ENCODE measurements at places on chromosomes 16 and 17.

- no peak for DNase-seq
These were observed 580 bp downstream of the TANC2 start for GRCh38 chr17:62966426-62967204.

DNA sequence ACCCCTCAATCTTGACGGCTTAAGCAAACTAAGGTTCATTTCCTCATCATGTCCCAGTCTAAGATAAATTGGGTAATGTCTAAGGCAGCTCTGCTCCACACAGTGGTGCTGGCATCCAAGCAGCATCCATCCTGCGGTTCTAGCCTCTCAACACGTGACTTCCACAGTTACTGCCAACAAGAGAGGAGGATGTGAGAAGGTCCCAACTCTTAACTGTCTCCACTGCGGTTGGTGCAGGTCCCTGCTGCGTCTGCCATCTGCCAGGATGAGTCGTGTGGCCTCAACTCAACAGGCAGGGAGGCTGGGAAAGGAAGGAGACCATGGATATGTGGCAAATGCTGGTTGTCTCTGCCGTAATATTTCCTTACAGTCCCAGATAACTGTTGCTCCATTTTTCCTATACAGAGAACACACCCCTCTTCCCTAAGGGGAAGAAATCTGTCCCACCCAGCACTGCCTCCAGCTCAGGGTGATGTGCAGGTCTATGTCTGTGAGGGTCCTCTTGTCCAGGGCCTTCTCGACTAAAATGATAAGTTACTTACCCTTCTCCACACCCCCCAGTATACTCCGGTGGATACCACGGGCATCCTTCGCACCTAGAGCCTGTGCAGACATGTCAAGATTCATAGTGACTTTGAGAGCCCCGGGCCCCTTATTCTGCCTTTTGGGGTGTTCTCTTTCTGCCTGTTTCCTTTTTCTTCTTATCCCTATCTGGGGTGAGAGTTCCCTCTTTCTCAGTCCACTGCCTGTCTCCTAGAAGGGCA lies 64.7 kb downstream of the KCNJ18 start:
- no peak for DNase-seq

DNA sequence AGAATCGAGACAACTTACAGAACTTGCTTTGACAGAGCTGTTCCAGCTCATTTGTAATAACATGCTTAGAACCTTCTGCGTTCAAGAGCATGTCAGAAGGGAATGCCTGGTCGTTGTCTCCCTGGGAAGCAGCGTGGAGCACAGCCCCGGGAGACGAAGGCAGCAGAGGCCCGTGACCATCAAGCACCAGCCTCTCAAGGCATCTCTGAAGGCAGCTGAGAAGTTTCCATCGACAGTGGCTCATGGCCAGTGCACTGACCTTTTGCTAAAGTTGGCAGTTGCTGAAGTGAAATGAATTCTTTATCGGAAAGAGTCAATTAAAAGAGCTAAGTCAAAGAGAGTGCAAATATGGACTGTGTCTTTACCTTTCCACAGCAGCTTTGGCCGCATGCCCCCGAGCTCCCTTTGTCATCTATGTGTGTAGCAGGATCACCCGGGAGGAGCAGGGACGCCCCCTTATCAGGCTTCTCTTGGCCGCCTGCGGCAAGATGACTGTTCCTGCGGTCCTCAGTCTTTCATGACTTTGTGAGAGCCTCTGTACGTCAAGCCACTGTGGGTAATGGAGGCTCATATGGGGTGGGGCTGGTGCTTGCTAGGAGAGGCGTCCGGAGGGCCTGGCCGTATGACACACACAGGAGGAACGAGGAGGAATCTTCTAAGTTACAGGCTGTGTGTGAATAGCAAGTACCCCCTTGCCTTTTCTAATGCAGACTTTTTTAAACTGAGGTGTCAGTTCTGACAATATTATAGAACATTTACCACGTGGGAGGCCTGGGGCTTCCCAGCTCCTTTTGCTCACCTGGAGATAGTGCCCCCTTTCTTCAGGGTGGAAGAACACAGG lies 54.2 kb downstream of the LDHD start:
- no peak for DNase-seq

DNA sequence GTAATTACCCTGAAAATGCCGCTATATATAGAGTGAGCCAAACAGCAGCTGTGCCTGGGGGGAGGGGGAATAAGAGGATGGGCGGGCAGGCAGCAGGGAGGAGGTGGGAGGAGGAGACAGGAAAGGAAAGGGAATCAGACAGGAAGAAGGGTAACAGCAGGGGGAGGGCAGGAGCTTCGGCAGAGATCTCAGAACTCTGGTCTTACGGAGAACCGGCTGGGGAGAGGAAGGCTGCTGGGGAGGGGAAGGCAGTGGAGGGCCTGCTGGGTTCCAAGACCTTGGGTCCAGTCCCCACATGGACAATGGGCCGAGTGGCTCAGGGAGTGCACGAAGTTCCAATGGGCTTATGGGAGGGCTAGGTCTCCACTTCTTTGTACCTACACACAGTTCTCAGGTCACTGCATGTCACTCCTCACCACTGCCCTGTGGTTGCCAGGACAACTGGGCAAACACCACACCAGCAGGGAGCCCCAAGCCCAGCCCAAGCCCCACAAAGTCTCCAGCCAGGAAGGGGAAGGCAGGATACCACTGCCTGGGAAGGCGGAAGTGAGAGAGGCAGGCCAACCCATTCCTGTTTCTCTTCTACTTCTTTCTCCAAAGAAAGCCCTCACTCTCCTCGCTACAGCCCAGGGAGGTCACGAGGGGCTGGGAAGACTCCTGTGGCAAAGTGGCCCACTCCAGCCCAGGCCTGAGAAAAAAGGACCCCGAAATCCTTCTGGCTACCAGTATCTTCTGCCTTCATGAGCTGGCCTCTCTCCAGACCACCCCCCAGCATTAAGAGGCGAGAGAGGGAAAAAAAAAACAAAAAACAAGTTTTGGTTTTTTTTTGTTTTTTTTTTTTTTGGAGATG lies 25.3 kb downstream of the G6PC3 start:
- no peak for DNase-seq

- DNase-seq, result peak; percentile 69
These were observed 23.4 kb upstream of the MPO start for GRCh38 chr17:58303971-58304749.

- DNase-seq, result no peak
These were observed 424.5 kb upstream of the CDH11 start for GRCh38 chr16:65546353-65546791.

GRCh38 chr17:8463099-8463498 lies 27.4 kb downstream of the NDEL1 start:
- no peak for DNase-seq

- DNase-seq, result no peak
These were observed at the start of gene PTGES3L for GRCh38 chr17:42979511-42980273. TSS of gene PTGES3L (minus strand) at chr17:42980080. CDS start at chr17:42980053, 27 bp downstream.

DNA sequence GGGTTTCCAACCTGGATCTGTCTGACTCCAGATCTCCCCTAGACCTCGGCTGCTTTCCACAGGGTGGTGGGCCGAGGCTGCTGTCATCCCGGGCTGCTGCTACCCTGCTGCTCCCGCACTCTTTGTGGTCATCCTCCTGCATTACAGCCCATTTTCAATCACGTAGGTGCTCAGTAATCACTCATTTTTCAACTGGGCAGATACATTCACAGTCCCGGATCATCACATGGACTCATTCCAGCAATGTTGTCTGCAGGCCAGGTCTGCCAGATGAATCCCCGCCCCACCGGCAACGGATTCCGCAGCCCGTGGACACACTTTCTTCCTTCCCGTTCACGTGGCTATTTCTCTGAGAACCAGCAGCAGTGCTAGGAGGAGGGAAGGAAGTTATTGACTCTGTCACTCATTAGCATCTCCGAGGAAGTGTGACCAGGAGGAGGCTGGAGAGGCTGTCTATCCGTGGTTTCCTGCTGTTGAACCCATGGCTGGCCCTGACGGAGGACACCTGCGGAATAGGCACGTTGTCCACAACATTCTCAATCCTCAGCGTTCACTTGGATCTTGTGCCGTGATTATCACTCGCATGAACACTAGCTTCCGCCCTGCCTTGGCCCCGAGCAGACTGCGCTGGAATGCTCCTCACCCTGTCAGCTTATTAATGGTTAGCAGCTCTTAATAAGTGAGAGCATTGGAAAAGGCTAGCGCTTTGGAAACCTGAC lies 14.7 kb upstream of the ZCCHC14 start:
- no peak for DNase-seq

DNA sequence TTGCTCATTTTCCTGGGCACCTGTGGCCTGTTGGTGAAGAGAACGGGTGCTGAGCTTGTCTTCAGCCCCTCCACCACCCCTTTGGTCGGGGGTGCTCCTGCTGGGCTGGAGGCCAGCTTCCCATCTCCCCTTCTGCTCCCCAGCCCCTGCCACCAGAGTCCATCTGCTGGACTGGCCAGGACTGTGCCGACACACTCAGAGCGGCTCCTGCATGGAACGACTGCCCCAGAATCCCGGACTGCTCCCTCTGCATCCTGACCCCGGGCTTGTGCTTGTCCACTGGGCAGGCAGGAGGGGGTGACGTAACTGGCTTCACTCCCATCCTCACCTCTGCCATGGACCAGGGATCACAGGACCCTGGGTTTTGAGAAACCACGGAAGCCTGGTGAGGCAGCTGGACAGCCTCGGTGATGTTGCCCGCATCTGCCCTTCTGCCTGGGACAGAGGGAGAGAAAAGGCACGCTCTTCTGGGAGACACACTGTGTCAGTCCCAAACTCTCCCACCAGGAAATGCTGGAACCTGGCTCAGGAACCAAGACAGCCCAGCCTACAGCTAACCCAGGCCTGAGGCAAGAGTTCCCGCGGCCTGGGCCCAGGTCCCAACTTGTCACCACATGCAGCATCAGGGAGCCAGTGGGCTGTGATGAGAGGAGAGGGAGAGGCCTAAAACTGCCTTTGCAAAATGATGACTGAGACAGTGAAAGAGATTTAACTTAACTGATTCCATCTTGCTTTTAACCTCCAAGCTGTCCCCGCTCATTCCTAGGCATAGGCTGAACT lies 16.1 kb upstream of the GSDMA start:
- no peak for DNase-seq

GRCh38 chr17:37741341-37742115 lies 3.3 kb downstream of the HNF1B start:
- no peak for DNase-seq

GRCh38 chr16:4321286-4322120 lies 5.6 kb downstream of the GLIS2 start:
- no peak for DNase-seq

- DNase-seq, result no peak
These were observed 3.2 kb downstream of the RHBDL3 start for GRCh38 chr17:32268734-32269288.

GRCh38 chr16:13077816-13078215 lies 176.4 kb downstream of the SHISA9 start:
- no peak for DNase-seq

- DNase-seq, result no peak
These were observed 41.3 kb upstream of the DNAH17 start for GRCh38 chr17:78618264-78619066.

DNA sequence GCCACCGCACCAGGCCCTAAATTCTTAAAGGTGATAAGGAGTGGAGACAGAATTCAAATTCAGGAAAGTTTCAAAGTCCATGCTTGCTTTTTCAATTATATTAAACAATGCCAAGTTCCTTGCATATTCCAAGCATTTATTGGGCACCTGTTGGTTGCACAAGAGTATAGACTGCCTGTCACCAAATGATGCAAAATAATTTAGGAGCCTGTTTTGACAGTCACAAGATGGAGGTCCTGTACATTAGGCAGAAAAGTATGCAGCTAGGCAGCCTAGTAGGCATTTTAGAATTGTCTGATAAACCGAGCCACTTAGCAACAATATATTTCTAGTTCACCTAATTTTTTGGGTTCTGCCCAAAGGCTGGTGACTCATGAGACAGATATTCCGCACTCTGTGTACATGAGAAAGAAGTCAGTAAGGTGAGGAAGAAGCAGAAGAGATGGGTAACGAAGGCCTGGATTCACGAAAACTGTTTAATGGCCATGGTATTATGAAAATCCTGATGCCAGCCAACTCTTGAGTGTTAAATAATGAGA lies 7.3 kb downstream of the ACACA start:
- DNase-seq, result no peak

GRCh38 chr17:78241277-78242023 lies 10.0 kb downstream of the TMEM235 start:
- no peak for DNase-seq

DNA sequence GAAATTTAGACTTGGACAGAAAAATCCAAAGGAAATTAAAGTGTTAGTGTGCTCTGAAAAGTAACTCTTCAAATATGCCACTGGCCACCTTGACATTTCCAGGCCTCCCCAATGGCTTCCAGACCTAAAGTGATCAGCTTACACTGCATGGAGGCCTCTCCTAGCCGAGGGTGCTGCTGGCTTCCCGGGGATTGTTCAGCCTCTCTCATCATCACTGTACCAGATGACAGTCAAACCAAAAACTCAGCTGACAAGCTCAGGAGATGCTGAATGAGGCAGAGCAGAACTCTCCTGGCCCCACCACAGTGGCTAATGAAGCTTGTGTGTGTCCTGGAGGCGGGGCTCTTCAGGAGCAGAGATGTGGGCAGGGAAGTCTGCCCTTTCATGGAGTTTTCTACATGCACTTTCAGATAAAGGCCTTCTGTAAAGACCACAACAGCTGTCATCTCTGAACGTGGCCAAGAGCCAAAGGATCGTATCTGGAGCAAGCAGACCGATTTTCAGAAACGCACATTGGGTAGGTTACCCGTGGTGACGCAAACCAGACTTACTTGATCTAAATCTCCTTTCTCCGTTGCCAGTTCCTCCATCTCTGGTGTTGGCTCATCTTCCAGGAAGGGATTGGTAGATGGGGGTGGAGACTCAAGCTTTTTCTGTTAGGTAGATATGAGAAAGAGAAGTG lies 113.3 kb downstream of the VPS53 start:
- DNase-seq, result no peak

DNA sequence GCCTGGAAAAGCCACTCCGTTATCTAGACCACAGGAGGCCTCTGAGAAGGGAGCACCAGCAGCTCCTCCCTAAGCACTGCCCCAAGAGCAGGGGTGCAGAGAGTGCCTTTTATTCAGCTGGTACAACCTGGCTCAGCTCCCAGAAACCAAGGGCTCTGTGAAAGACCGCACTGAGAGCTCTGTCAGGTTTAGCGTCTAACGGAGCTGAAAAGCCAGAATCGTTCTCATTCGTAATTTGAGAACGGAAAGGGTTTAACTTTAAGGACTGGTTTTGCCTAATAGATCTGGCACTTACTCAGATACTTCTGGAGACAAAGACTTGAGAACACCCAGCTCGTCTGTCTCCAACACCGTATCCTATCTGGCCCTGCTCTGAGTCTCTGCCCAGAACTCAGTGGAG lies 13.5 kb downstream of the MPG start:
- no peak for DNase-seq

DNA sequence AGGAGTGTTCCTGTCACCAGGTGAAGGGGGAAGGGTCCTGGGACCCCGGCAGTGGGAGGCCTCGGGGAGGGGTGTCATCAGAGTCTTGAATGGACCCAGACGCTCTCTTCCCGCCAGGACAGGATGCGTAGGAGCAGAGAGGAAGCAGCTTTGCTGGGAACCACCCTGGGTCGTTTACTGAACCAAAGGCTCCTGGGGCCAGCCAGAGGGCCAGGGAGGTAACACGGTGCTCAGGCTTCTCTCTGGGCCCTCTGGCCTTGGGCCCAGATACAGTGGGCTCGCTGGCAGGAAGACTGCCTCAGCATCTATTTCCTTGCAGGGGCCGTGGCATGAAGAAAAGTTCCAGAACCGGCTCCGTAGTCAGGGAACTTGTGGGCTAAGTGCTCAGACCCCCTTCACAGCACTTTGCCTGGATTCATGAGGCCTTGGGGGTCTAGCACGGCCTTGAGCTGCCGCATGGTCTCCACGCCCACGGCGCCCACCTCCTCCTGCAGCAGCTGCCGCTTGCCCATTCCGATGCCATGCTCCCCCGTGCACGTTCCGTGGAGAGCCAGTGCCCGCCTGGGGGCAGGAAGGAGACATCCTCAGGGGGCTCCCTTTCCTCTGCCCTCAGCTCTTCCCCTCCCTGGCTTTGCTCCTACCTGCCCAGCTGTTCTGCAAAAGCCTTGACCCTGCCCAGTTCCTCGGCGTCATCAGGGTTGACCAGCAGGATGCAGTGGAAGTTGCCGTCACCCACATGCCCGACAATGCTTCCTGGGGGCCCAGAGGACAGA lies 4.4 kb downstream of the LDHD start:
- DNase-seq, result no peak
